Liver (tissue), 10 donors: ENCODE measurements at places on chromosomes 5 and 9. TPM values are rescaled to one million over a fixed set of nuclear protein-coding genes. Genes with fewer than 3 reads are reported as not detected.
A peak's percentile ranks its signal among the peaks of the same experiment; 100 is the strongest.

DNA sequence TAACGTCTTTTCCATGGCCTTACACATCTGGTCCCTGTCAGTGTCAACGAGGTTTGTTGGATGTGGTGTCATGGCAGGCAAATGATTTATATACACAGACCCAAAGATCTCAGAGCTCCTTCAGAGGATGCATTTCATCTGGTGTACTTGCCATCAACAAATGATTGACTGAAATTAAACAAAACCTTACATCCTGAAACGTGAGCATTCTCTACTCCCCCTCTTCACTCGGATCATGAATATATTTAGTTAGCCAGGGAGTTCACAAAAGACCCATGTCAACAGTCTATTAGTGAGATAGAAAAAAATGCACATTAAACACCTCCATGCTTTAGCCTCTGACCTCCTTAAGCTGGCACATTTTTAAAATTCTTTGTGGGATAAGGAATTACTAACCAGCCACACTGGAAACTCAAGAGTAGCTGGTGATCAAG is 215.6 kb downstream of the EFNA5 start:
- no peaks in the 10 kb centered on the region for H3K36me3 ChIP-seq
- no peak overlapping the region for H3K27ac ChIP-seq
- no peak overlapping the region for H3K4me3 ChIP-seq
- H3K4me1 ChIP-seq: no peaks in the 10 kb centered on the region
- H3K27me3 ChIP-seq: no peaks in the 10 kb centered on the region

DNA sequence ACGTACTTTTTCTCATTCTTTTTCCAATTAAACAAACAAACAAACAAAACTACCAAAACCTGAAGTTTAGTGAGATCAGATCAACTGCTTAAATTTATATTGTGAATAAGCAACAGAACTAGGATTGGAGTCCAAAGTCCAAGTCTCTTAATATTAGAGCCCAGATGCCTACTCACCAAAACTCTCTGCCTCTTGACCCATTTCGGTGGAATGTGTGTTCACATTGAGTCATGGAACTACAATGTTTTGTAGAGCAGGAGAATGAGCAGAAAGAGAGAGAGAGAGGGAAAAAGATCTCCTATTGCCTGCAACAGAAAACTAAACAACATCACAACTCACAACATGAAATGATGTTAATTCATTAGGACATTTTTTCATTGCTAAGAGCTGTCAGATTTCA is 751.1 kb downstream of the TLR4 start:
- no peaks in the 10 kb centered on the region for H3K36me3 ChIP-seq
- H3K4me3 ChIP-seq: no peak overlapping the region
- H3K27me3 ChIP-seq: no peaks in the 10 kb centered on the region
- DNase-seq: no peak
- H3K27ac ChIP-seq: no peak overlapping the region
- no peaks in the 10 kb centered on the region for H3K4me1 ChIP-seq

- no peak overlapping the region for H3K27ac ChIP-seq
- H3K4me1 ChIP-seq: no peaks in the 10 kb centered on the region
- no peak overlapping the region for H3K4me3 ChIP-seq
- no peak for DNase-seq
- H3K36me3 ChIP-seq: no peaks in the 10 kb centered on the region
Measured at GRCh38 chr5:94872526-94872925, 254.1 kb downstream of the SLF1 start.

DNA sequence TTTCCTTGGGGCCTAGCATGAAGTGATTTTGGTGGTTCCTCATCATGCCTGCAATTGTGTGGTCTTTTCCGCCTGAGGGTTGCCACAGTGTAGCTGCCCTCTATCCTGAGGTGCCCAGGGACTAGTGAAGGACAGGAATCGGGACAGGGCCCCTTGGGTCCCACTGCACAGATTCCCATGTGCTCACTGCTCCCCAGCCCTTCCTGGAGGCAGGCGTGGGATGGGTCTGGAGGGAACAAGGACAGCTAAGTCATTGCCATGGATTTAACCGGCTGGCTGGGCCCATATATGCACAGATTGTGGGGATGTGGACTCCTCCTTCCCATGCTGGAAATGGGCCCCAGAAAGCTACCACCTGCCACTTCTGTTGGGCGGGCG is 122.3 kb upstream of the PITX1 start:
- no peaks in the 10 kb centered on the region for H3K36me3 ChIP-seq
- no peaks in the 10 kb centered on the region for H3K27me3 ChIP-seq
- H3K27ac ChIP-seq: no peak overlapping the region
- H3K4me3 ChIP-seq: no peak overlapping the region
- H3K4me1 ChIP-seq: no peaks in the 10 kb centered on the region
- no peak for DNase-seq

DNA sequence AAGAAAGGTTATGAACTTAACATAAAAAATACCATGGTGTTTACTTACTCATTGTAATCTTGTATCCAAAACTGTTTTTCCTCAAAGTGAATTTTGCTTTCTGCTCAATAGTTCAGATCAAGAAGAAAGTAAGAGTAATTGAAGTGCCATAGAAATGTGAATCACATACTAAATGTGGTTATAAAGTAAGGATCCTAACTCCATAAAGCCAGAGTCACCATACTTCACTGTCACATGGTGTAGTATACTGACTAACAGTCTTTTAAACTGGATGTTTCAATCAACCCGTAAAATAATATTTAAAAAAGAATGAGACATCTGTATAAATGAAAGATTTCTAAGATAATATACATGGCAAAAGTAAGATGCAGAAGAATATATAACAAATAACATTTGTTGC is 72.1 kb downstream of the NIPBL start:
- no peak for DNase-seq
- no peaks in the 10 kb centered on the region for H3K36me3 ChIP-seq
- peaks cover 18% of the 10 kb centered on the region for H3K4me1 ChIP-seq
- H3K4me3 ChIP-seq: no peak overlapping the region
- H3K27me3 ChIP-seq: no peaks in the 10 kb centered on the region

GRCh38 chr5:38925154-38925925 is 79.5 kb downstream of the OSMR start:
- no peaks in the 10 kb centered on the region for H3K27me3 ChIP-seq
- DNase-seq: no peak
- no peak overlapping the region for H3K4me3 ChIP-seq
- no peaks in the 10 kb centered on the region for H3K36me3 ChIP-seq
- peaks cover 6% of the 10 kb centered on the region for H3K4me1 ChIP-seq

GRCh38 chr5:141001446-141001843 is 35.2 kb downstream of the PCDHAC2 start:
- H3K4me3 ChIP-seq: no peak overlapping the region
- H3K4me1 ChIP-seq: no peaks in the 10 kb centered on the region
- no peak overlapping the region for H3K27ac ChIP-seq
- DNase-seq: no peak
- H3K36me3 ChIP-seq: no peaks in the 10 kb centered on the region

DNA sequence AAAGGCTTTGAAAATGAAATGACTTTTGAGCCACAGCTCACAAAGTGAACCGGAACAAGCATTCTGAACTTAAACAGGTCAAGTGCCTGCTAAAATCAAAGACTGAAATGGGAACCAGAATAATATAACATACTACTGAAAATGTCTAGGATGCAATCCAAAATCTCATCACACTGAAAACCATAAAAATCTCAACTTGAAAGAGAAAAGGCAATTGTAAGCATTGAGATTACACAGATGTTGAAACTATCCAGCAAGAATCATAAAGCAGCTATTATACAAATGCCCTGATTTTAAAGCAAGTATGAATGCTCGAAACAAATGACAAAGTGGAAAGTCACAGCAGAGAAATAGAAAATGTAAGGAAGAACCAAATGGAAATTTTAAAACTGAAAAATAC is 211.5 kb upstream of the GAS1 start:
- DNase-seq: no peak
- H3K27me3 ChIP-seq: no peaks in the 10 kb centered on the region
- no peak overlapping the region for H3K4me3 ChIP-seq
- no peaks in the 10 kb centered on the region for H3K36me3 ChIP-seq
- H3K27ac ChIP-seq: no peak overlapping the region
- no peaks in the 10 kb centered on the region for H3K4me1 ChIP-seq

DNA sequence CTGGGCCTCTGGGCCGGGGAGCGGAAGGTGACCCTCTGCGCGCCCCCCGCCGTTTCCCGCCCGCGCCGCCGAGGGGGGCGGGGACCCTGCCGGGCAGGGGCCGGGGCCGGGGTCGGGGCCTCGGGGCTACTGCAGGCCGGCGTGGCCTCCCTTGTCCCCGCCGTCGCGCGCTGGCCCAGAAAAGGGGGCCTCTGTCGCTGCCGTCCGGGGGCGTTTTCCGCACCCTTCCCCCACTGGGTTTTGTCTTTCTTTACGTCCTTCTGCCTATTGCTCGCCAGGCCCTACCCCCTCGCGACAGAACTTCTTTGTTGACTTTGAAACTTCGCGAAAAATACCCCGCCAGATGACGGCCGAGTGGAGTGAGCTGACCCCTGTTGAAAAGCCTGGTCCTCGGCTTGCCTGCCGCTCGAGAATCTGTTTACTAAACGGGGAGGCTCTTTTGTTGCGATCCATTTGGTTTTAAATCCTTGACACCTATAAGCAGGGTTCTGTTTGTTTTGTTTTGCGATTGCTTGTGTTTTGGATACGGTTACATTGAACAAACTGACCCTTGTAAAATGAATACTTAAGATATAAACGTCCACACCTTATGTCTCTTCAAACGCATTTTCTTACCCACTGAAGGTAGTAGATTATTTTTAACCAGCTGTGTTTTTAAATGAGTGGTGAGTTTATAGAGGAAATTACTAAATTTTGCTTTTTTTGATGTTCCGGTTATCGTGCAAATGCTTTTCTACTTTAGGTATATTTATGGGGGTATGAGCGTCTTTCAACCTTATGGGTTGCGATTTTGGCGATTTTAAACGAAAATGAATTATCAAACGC is 765 bp downstream of the MARCHF6 start:
- H3K4me3 ChIP-seq: peak overlapping the region; percentile 60
- H3K36me3 ChIP-seq: no peaks in the 10 kb centered on the region
- H3K27ac ChIP-seq: peak overlapping the region; percentile 99
- no peaks in the 10 kb centered on the region for H3K4me1 ChIP-seq

GRCh38 chr9:37385286-37385685 is 37.2 kb upstream of the GRHPR start:
- H3K4me1 ChIP-seq: no peaks in the 10 kb centered on the region
- no peaks in the 10 kb centered on the region for H3K27me3 ChIP-seq
- no peak overlapping the region for H3K27ac ChIP-seq
- no peak for DNase-seq
- H3K4me3 ChIP-seq: no peak overlapping the region
- H3K36me3 ChIP-seq: no peaks in the 10 kb centered on the region

DNA sequence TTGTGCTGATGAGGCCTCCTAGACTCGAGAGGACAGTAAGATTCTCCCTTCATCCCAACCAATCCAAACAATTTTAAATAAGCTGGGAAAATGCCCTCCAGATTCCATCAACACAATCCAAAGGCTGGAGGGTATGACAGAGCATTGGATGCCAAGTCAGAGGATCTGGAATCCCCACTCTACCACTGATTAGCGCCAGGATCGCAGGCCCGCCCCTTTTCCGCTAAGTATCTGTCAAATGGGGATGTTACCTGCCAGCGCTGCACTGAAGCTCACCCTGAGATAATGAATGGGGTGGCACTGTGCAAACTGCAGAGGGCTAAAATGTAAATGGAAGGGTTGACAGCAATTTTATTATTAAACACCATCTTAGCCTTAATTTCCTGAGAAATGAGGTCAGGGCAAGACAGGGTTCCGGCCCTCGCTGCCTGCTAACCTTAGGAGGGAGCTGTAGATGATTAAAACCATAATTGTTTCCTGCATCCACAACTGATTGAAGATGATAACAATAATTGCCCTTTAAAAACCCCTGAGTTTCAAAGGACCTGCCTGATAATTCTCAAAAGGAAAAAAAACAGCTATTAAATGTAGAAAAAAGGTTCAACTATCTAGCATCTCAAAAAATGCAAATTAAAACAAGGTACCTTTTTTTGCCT is 31.6 kb upstream of the GABBR2 start:
- H3K4me3 ChIP-seq: no peak overlapping the region
- DNase-seq: no peak
- H3K27me3 ChIP-seq: no peaks in the 10 kb centered on the region
- peaks cover 12% of the 10 kb centered on the region for H3K36me3 ChIP-seq

DNA sequence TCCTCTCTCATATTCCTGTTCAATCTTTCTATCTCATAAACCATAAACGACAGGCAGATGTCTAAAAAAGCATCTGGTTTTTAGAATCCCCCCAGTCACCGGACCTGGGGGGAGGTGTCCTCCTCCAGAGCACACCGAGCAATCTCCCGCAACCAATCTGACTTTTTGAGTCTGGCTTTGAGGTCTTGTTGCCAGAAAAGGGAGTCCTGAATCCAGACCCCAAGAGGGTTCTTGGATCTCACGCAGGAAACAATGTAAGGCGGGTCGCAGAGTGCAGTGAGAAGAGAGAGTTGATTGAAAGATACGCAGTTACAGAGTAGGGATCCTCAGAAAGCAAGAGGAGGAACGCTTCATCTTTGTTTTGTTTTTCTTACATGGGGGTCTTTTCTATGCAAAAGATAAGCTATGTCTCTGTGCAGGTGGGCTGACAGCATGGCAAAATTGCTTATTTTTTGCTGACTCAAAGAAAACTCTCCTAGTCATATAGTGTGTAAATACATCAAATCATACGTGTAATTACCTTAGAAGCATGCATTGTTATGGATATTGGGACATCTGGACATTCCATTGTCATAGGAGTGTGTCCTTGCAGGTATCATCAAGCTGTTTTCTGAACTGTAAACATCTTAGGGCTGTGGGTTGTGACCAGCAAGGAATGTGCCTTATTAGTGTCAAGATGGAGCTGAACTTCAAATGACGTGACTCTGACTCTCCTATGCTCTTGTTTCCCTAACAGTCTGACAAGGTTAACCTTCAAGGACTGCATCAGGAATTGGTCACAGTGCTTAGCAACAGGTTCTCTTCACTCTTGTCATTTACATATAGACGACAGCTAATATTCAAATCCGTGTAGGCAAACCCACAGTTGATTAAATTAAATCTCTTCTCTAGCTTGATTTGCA is 159.3 kb upstream of the DAPK1 start:
- no peak overlapping the region for H3K27ac ChIP-seq
- no peaks in the 10 kb centered on the region for H3K27me3 ChIP-seq
- H3K36me3 ChIP-seq: no peaks in the 10 kb centered on the region
- H3K4me1 ChIP-seq: peaks cover 14% of the 10 kb centered on the region
- H3K4me3 ChIP-seq: no peak overlapping the region

- no peaks in the 10 kb centered on the region for H3K27me3 ChIP-seq
- no peaks in the 10 kb centered on the region for H3K36me3 ChIP-seq
- no peak overlapping the region for H3K27ac ChIP-seq
- H3K4me1 ChIP-seq: no peaks in the 10 kb centered on the region
Measured at GRCh38 chr5:137273511-137273910, 225.6 kb downstream of the SPOCK1 start.

The GLRA1 gene
- not detected for total RNA-seq

The SLC1A3 gene
- total RNA-seq: 3.3 TPM

The QRFP gene
- not detected for total RNA-seq

The ESM1 gene
- total RNA-seq: not detected

The RAD1 gene
- total RNA-seq: 17.5 TPM

The MED27 gene
- 4.6 TPM for total RNA-seq

The KDM4C gene
- total RNA-seq: 39.2 TPM

The MARCOL gene
- total RNA-seq: not detected

The ARHGEF39 gene
- 7.4 TPM for total RNA-seq
